ENCODE measurements at places on chromosomes 13 and 19.

DNA sequence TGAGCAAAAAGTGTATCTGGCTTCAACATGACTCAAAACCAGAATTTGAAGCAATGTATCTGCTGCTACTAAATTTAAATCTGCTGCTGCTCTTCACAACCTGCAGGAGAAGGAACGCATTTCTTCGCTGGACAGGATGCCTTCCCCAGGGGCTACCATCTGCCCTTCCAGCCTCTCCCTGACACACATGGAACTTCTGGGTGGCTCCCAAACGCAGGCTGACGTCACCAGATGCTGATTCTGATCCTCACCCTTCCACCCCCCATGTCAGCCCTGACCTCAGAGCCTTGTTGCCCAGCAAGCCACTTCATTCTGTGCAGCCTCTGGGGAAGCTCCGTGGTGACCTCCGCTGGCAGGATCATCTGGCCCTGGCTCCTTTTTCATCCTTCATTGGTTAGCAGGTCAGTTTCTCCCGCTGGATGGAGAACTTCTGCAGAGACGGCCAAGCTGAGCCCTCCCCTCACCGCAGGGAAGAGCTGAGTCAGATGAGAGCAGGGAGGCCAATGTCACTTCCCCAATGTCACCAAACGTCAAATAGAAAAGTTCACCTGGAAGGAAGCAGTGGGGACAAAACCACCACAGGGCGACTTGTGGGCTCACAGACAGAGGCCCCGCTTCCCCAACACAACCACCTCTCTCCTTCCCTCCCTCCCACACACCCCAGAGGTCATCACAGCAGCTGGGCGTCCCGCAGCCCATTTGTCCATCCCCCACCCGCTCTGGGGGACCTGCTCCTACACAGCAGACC, 14.0 kb upstream of the RAB20 start:
- peaks cover 7% of the 10 kb centered on the region for H3K27me3 ChIP-seq
- H3K4me3 ChIP-seq, result no peak overlapping the region
- H3K36me3 ChIP-seq, result no peaks in the 10 kb centered on the region
- H3K4me1 ChIP-seq, result peaks cover 5% of the 10 kb centered on the region
- DNase-seq, result no peak

- peaks cover 2% of the 10 kb centered on the region for H3K4me1 ChIP-seq
- no peak overlapping the region for H3K27ac ChIP-seq
- H3K4me3 ChIP-seq, result no peak overlapping the region
- no peak for DNase-seq
- peaks cover 3% of the 10 kb centered on the region for H3K27me3 ChIP-seq
Measured at GRCh38 chr13:27012482-27013197, 159.0 kb downstream of the USP12 start.

DNA sequence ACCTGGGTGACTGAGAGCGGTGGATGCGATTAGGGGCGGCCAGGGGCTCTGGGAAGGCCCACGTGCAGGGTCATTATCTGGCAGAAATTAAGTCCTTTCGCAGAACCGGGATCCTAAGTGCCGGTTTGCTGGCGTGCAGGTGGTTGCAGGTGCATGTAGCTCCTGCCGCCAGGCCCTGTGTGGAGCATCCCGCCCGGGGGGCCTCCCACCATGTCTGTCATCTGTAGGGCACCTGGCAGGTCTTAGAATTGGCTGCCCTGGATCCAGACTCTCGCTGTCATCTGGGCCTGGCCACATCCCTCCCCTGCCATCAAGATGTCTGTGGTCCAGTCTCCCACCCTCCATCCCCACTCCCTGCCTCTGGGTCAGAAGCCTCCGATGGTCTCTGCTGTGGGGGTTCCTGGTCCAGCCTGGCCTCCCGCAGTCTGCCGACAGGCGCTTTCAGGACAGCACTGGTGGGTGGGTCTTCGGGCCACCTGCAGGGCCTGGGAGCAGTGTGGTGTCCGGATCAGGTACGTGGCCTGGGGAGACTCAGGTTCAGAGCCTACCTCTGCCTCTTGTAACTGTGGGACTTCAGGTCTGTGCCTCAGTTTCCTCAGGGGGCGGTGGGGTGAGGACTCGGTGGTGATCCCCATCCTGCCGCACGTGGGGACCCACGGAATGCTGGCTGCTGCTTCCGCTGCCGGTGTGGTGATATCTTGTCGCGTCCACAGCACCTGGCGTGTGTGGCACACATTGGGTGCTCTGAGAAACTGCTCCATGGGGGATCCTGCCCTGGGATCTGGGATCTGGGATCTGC, 5.4 kb downstream of the GNA11 start:
- H3K4me3 ChIP-seq, result no peak overlapping the region
- no peak for DNase-seq
- H3K36me3 ChIP-seq, result no peaks in the 10 kb centered on the region
- no peaks in the 10 kb centered on the region for H3K27me3 ChIP-seq
- H3K4me1 ChIP-seq, result peaks cover 27% of the 10 kb centered on the region

DNA sequence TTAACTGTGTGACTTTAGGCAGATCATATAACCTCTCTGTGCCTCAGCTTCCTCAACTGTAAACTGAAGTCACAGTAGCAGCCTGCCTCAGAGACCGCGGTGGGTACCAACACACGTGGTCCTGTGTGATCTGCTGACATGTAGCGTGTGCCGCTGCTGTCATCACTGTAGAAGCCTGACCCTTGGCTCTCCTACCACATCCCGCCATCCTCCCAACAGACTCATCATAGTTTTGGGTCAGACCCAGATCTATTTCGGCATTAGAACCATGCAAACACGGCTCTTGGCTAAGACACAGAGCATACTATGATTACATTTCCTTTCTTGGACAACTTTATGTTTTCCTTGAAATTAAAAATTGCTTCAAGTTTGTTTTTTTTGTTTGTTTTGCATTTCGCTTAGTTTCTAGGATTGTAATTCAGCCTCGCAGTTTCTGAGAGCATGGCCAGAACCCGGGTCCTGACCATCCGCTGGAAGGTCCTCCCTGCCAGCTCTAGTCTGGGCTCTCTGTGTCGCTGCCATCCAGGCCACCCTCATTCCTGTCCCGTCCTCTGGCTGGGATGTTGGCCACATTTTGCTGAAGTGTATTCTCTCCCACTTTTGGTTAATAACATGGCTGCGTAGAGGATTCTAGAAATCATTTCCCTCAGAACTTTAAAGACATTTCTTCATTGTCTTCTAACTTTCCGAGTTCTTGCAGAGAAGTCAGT, 53.0 kb downstream of the GGACT start:
- no peaks in the 10 kb centered on the region for H3K27me3 ChIP-seq
- H3K4me1 ChIP-seq, result no peaks in the 10 kb centered on the region
- H3K36me3 ChIP-seq, result peaks cover 23% of the 10 kb centered on the region
- H3K27ac ChIP-seq, result no peak overlapping the region
- H3K4me3 ChIP-seq, result no peak overlapping the region

GRCh38 chr13:102033857-102034331, 368.0 kb downstream of the FGF14 start:
- no peak overlapping the region for H3K27ac ChIP-seq
- H3K4me3 ChIP-seq, result no peak overlapping the region
- no peaks in the 10 kb centered on the region for H3K4me1 ChIP-seq
- DNase-seq, result no peak
- no peaks in the 10 kb centered on the region for H3K36me3 ChIP-seq

- no peak for DNase-seq
- no peak overlapping the region for H3K27ac ChIP-seq
- H3K36me3 ChIP-seq, result no peaks in the 10 kb centered on the region
- H3K4me1 ChIP-seq, result peaks cover 12% of the 10 kb centered on the region
Measured at GRCh38 chr13:31605076-31605860, 134.1 kb upstream of the RXFP2 start.
